ENCODE measurements at places on chromosomes 5 and 9. TPM values are rescaled to one million over a fixed set of nuclear protein-coding genes. Genes with fewer than 3 reads are reported as not detected.

Gene TAF1L
- under 0.01 TPM for total RNA-seq

Gene PCDHA6
- total RNA-seq: 1.3 TPM

DNA sequence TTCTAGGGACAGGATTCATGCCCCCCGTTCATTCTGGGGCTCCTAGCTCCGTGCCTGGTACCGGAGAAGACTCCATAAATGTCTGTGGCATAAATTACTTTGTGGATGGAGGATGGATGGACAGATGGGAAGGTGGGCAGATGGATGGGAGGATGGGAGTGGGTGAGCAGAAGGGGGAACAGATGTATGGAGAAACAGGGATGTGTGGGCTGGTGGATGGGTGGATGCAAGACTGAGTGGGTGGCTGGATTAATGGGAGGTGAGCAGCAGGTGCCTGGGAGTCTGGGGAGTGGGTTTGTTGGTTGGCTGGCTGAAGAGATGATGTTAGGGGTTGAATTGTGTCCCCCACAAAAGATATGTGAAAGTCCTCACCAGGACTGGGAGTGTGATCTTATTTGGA lies 43.5 kb downstream of the SARDH start:
- no peak overlapping the region for H3K4me3 ChIP-seq
- no peaks in the 10 kb centered on the region for H3K36me3 ChIP-seq
- no peak overlapping the region for H3K27ac ChIP-seq

DNA sequence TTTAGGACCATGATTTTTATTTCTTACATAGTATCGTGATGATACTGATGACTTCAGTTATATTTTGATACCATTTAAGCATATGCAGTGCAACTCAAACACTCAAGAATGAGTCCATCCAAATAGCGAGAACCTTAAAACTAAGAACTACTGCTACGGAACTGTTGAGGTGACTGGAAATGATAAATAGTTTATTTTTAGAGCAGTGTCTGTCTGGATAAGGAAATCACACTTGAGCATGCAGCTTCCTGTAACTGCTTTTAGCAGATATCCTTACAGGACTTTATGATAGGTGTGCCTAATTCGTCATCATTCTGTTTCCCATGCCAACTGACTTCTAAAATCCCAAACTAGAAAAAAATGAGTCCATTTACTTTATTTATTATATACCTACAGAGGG lies 85.5 kb downstream of the ADGRV1 start:
- DNase-seq: no peak
- no peaks in the 10 kb centered on the region for H3K27me3 ChIP-seq
- no peak overlapping the region for H3K27ac ChIP-seq
- H3K4me1 ChIP-seq: no peaks in the 10 kb centered on the region

- H3K4me3 ChIP-seq: no peak overlapping the region
- no peaks in the 10 kb centered on the region for H3K36me3 ChIP-seq
- no peaks in the 10 kb centered on the region for H3K27me3 ChIP-seq
- no peaks in the 10 kb centered on the region for H3K4me1 ChIP-seq
- no peak overlapping the region for H3K27ac ChIP-seq
Observed at GRCh38 chr9:71270554-71270953, 149.1 kb upstream of the TRPM3 start.

GRCh38 chr5:151278845-151279244 lies 24.7 kb downstream of the SLC36A3 start:
- H3K27me3 ChIP-seq: no peaks in the 10 kb centered on the region
- no peak overlapping the region for H3K4me3 ChIP-seq
- H3K36me3 ChIP-seq: no peaks in the 10 kb centered on the region

DNA sequence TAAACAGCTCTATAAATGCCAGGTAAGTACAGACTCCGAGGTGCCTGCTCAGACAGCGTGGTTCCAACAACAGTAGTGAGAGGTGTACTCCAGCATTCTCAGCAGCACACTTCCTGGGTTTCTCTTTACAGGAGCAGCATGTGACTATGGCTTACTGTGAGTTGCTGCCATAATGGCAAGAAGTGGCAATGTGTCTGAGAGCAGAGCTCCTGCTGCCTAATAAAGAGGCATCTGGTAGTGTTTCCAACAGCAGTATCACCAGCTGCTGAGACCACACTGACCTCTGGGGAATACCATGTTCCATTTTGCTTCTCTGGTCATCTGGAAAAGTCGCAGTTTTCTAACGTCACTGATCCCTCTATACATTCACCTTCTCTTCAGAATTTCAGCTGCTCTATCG lies 398.2 kb downstream of the SLCO4C1 start:
- no peak for DNase-seq
- no peak overlapping the region for H3K27ac ChIP-seq
- H3K27me3 ChIP-seq: no peaks in the 10 kb centered on the region
- no peaks in the 10 kb centered on the region for H3K4me1 ChIP-seq
- H3K4me3 ChIP-seq: no peak overlapping the region
- H3K36me3 ChIP-seq: no peaks in the 10 kb centered on the region

DNA sequence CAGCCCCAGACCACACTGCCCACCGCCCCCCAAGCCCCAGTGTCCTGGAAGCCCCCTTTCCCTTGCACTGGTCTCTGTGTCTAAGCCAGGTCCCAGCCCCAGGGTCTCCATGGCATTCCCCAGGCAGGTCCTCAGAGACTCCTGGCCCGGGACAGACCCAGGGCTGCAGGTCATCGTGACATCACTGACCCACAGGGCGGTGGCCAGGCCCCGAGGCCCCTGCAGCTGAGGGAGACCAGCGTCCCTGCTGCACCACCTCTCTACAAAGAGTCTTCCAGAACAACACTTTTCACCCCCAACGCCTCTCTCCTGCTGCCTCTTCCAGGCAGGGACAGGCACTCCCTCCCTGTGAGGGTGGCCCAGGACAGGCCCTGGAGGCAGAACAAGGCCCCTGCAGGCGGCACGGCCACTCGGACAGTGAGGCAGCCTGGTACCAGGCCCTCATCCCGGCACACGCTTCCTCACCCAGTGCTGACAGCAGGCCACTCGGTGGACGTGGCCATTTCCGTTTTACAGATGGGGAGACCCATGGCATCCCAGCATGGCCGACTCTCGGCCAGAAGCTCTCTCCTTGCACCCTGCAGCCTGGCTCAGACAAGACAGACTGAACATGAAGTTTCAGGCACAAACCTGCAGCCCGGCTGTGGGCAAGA lies 136.4 kb downstream of the ADAMTS2 start:
- no peaks in the 10 kb centered on the region for H3K27me3 ChIP-seq
- H3K27ac ChIP-seq: no peak overlapping the region
- no peaks in the 10 kb centered on the region for H3K36me3 ChIP-seq
- no peak overlapping the region for H3K4me3 ChIP-seq
- H3K4me1 ChIP-seq: no peaks in the 10 kb centered on the region

DNA sequence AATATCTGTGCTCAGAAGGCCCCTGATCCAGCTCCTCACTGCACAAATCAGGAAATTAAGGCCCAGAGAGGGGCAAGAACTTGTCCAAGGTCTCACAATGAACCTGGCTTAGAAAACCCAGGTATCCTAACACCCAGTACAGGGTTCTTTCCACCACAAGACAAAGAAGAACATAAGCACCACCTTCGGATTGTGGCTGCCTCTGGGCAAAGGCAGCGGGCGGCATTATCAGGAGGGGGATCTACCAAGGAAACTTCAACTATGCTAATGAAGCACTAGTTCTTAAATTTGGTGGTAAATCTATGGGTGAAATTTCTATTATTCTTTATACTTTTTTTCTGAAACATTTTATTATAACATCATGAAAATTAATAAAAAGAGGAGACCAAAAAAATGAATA lies 17.9 kb downstream of the ANXA6 start:
- DNase-seq: no peak
- H3K27me3 ChIP-seq: no peaks in the 10 kb centered on the region
- H3K4me1 ChIP-seq: no peaks in the 10 kb centered on the region
- no peak overlapping the region for H3K4me3 ChIP-seq
- H3K36me3 ChIP-seq: no peaks in the 10 kb centered on the region

DNA sequence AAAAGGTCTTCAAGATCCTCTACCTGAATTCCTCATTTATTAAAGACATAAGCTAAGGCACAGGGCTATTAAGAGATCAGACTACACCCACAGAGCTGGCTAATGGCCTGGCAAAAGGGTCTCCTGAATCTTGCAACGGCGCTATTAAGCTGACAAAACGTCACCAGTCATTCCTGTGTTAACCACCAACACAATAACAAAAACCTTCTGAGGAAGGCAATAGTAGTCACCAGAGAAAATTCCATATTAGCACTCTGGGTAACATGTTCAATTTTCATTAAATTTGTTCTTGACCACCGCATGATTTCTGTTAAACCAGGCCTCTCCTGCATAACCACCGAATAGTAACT lies 77.0 kb downstream of the GNAQ start:
- no peak overlapping the region for H3K4me3 ChIP-seq
- H3K27ac ChIP-seq: peak overlapping the region; percentile 10
- no peaks in the 10 kb centered on the region for H3K36me3 ChIP-seq
- DNase-seq: no peak
- no peaks in the 10 kb centered on the region for H3K27me3 ChIP-seq
- H3K4me1 ChIP-seq: peaks cover 13% of the 10 kb centered on the region

DNA sequence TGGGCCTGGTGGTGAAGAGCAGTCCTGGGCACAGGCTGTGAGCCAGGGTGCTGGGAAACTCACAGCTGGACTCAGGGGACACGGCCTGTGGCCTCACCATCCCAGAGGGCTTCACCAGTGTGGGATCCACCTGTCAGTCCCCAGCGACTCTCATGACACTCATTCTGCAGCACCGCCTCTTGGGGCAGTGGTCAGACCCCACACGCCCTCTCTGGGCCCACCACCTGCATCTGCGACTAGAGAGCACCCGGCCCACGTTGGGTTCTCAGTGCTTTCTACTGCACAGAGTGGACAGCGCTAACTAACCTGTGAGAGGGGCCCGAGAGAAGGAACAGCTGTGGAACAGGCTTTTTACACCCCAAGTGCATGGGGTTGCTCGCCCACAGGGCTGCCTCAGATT lies 45.8 kb upstream of the GARNL3 start:
- DNase-seq: no peak
- H3K27me3 ChIP-seq: no peaks in the 10 kb centered on the region
- no peaks in the 10 kb centered on the region for H3K4me1 ChIP-seq
- no peaks in the 10 kb centered on the region for H3K36me3 ChIP-seq
- H3K27ac ChIP-seq: no peak overlapping the region
- no peak overlapping the region for H3K4me3 ChIP-seq

- H3K27ac ChIP-seq: peak overlapping the region; percentile 90
- H3K27me3 ChIP-seq: no peaks in the 10 kb centered on the region
- no peaks in the 10 kb centered on the region for H3K36me3 ChIP-seq
- peaks cover 10% of the 10 kb centered on the region for H3K4me1 ChIP-seq
Observed at GRCh38 chr5:6632324-6632887, 438 bp downstream of the NSUN2 start.

DNA sequence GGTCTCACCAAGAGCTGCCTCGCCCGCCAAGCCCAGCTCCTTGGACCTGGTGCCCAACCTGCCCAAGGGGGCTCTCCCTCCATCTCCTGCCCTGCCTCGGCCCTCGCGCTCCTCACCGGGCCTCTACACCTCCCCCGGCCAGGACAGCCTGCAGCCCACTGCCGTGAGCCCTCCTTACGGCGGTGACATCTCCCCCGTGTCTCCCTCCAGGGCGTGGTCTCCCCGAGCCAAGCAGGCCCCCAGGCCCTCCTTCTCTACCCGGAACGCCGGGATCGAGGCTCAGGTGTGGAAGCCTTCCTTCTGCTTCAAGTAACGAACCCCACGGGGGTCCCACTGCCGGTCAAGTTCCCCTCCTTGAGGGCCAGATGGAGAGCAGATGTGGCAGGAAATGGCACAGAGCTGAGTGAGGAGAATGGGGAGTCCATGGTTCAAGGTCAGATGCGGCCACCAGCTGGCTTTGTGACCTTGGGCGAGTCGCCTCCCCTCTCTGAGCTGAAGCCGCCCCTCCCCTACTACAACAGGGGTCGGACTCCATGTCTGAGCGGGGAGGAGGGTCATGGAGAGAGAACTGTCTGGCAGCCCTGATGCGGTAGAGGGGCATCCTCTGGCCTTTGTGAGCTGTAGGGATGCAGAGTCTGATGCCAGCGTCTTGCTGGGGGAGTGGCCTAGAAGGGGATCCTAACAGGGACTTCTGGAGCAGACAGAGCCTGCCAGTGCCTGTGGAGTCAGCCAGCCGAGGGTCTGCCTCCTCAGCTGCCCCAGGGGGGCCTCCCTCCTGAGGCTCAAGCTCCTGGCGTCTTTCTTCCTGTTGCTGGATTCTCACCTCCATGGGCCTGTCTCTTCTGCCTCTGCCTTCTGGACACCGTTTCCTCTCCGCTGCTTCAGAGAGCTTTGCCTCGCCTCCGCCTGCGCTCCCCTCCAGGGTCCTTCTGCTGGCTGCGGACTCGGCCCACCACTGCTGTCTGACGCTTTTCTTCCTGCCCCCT lies 9.9 kb downstream of the SYNPO start:
- peaks cover 19% of the 10 kb centered on the region for H3K4me1 ChIP-seq
- H3K27me3 ChIP-seq: no peaks in the 10 kb centered on the region
- no peak overlapping the region for H3K4me3 ChIP-seq

DNA sequence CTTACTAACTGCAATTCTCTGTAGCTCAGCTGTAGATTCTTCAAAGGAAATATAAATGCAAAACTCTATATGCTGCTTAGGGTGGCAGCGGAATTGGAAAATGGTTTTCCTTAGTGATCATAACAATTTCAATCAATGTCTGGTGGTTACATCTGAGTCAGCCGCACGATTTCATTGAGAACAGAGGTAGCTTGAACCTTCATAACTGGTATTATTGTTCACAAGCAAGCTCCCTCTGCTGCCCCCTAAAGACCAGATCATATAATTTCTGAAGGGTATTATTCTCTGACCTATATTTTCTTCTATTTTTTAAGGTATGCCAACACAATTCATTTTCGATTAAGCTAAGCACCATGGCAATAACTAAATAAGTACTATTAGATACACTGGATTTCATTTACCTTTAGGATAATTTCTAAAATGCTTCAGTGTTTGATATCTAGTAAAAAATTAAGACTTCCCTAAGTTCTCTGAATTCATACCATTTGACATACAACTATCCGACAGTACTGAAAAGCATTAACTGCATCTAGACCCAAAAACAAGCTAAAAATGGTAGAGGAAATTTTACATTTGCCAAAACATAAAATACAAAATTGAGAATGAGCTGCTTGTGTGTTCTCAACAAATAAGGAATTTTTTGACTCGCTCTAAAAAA lies 181.1 kb upstream of the SPEF2 start:
- H3K27me3 ChIP-seq: no peaks in the 10 kb centered on the region
- no peak for DNase-seq
- no peaks in the 10 kb centered on the region for H3K36me3 ChIP-seq
- H3K4me3 ChIP-seq: no peak overlapping the region

All from uterus (tissue), 4 donors.